ENCODE measurements at places on chromosomes 3 and 15.

DNA sequence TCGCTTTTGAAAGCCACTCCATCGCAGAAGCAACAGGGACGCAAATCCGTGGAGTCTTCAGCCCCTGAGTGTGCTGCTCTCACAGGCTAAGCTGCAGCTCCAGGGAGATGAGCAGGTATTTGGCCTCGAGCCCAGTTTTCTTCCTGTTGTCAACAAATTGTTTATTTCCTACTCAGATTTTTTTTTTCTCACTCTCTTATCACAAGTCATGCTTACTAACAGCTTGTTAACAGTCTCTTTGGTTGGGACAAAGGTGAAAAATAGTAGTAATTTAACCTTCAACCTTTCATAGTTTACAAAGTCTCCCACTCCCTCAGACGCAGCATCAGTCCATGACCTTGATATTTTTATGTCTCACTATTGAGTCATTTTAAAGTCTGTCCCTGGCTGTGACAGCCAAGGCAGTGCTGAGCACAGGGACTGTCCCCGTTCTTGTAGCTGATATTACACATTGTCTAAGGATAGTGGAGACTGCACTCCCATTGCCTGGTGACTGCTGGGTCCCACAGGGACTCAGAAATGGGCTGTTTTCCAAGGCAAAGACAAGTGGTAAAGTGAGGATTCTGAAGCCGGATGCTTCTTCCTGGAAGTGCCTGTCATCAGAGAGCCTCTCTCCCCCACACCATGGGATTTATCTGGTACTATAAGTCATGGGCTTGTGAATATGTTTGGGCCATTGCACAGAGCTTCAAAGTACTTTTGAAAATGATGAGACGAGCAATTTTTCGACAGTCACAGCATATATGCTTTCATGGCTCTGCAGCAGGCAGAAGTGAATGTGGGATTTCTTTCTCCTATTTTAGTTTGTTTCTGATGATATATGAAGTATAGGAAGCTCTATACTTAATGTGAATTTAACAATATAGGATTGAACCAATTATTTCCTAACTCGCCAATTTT lies 59.8 kb upstream of the UNC13C start:
- no peak for DNase-seq

- DNase-seq = no peak
Measured at GRCh38 chr15:85632014-85632413, 162.7 kb downstream of the KLHL25 start.

- DNase-seq = no peak
Measured at GRCh38 chr15:87733541-87733941, 523.0 kb downstream of the NTRK3 start.

DNA sequence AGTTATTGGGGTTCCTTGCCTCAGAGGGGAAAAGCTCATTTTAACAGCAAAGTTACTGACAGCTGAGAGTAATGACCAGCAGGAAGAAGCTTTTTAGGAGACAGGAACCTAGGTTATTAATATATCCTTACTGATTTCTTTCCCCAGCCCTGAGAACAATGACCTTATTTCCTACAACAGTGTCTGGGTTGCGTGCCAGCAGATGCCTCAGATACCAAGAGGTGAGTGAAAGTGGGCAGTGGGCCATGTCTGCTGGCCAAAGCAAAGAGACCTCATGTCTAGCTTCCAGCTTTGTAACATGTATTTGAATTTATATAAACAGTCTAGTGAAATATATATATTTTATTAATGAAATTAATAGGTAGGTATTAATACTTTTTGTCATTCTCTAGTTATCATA lies 5.0 kb downstream of the CCNDBP1 start:
- DNase-seq = no peak

GRCh38 chr3:84683493-84683892 lies 275.3 kb upstream of the CADM2 start:
- no peak for DNase-seq

- DNase-seq = no peak
Measured at GRCh38 chr15:93515256-93516051, 426.4 kb upstream of the RGMA start.

- DNase-seq = no peak
Measured at GRCh38 chr15:31803388-31803884, 226.9 kb upstream of the CHRNA7 start.

DNA sequence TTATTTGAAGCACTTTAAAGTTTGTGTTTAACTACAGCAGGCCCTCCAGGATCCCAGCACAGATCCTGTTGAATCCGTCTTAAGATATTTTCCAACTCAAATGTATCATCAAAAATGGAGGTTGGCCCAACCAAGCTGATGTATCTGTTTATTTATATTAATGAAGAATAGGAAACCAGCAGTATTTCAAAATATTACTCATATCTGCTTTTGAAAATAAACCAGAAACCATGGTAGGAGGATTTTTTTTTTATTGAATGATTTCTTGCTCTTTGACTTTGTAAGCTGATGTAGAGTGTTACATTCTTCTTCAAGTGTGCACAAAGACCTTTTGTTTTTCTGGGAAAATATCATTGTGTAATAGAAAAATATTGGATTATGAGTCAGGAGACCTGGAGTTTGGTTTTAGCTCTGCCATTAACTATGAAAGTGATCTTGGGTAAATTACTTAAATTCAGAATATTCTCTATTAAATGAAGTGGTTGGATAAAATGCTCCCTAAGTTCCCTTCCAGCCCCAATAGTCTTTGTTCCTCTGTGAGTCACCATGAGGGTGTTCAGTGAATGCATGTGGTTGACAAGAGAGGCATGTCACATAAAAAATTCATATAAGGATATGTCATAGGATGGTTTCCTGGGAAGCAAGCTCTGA lies 221.3 kb upstream of the GAP43 start:
- DNase-seq = no peak

DNA sequence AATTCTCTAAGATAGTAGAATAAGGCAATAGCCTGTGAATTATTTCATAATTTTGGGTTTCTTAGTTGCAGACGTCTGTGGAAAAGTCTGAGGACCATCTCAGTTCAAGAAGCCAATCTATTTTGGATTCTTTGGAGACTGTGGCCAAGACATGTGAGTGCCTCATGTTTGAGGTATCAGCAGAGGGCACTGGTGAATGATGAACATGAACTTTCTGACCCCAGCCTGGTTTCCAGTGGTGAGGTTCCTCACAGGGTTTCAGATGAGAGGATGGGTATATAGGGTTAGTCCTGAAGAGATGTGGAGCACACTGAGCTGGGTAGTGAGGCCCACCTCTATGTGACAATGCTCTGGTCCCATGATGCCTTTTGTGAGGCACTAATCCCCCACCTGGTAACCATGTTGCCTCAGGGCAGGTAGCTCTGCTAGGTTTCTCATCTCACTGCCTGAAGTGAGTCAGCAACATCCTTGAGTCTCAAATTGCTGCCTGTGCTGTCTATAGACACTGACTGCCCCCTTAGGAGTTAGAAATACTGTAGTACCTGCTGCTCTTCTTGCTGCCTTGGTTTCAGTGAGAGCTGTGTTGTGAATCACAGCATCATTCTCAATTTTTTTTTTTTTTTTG lies 32.3 kb downstream of the C3orf62 start:
- no peak for DNase-seq

GRCh38 chr15:48645558-48646330 lies at the start of gene FBN1:
FBN1 (minus strand) TSS chr15:48645709; CDS start chr15:48644769, 940 bp downstream.
- peak; percentile 32 for DNase-seq

DNA sequence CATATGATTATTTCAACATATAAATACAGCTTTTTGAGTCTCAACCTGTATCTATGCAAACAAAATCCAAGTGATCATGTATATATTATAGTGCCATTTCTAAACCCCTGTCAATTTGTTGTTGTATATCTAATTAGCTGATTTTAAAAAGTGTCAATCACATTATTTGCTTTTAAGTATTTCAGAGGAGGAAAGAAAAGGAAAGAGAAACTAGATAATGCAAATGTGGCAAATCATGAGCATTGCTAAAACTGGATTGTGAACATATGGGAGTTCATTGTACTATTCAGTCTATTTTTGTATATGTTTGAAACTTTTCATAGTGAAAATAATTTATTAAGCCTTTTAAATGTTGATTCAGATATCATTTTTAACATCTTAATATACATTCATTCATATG lies 190.7 kb downstream of the ZIC4 start:
- DNase-seq = no peak

DNA sequence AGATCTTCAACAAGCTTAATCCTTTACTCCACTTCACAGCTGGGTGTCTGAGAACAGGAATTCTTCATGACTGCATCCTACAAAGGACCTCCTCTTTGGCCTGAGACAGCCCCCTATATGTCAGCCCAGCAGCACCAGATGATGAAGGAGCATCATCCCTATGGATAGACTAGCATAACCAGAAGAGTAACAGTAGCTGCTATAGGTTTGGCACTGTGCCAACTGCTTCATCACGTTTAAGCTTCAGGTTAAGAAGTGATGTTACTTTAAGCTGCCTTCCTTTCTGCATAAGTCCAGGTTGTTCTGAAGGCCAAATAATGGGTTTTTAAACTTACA lies 50.6 kb downstream of the CMSS1 start:
- no peak for DNase-seq

GRCh38 chr15:35622641-35623340 lies 76.8 kb upstream of the DPH6 start:
- DNase-seq = no peak

DNA sequence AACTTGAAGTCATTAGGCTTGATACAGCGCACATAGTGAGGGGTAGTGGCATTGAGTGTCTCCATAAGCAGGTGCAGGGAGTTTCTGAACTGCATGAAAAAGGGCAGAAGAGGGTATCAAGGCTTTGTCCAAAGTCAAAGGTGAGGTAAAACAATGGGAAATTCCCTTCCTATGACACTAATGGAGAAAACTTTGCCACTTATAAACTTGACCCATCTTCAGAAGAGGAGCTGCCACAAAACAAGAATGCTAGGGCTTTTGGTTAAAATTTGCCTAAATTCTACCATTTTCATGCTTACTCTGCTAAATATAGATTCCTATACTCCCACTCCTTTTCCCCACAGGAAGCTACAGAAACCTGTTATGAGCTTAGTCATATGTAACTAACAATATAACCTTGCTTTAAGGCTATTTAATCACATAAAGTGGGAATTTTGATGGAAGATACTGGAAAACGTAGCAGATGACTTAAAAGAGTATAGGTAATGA lies 87.5 kb upstream of the MYO5C start:
- no peak for DNase-seq

Measured in activated T-cell treated with anti-CD3 and anti-CD28 coated beads, Interleukin-2, amount 50 U/mL, for 24 hours (primary cell).